A549 treated with GW870086 at 1 μM for 4 hours (cell line): ENCODE measurements at places on chromosomes 11 and 22. TPM values are rescaled to one million over a fixed set of nuclear protein-coding genes. Genes with fewer than 3 reads are reported as not detected.

The XKR3 gene
- not detected in 5 replicates for total RNA-seq

The RANBP1 gene
- 269 to 301 TPM (median 292 TPM) in 5 replicates for total RNA-seq

The TRIM66 gene
- total RNA-seq = 1.5 to 2.7 TPM (median 1.6 TPM) in 5 replicates

The RASD2 gene
- total RNA-seq = 0.80 to 1.1 TPM (median 0.95 TPM) in 5 replicates

The PAK1 gene
- total RNA-seq = 19.7 to 24.1 TPM (median 22.6 TPM) in 5 replicates

The MEI1 gene
- 0.53 TPM in 1 of 5 replicates, not detected in the others for total RNA-seq

The APOBEC3B gene
- 26.1 to 31.0 TPM (median 29.1 TPM) in 5 replicates for total RNA-seq

The KLHL22 gene
- total RNA-seq = 7.0 to 11.2 TPM (median 10.2 TPM) in 5 replicates

The P2RY2 gene
- total RNA-seq = 12.8 to 15.3 TPM (median 13.1 TPM) in 5 replicates

The GDPD4 gene
- total RNA-seq = not detected in 5 replicates

The CCDC82 gene
- 17.2 to 21.2 TPM (median 19.0 TPM) in 5 replicates for total RNA-seq

The SLC22A25 gene
- total RNA-seq = not detected in 5 replicates

The TIGD3 gene
- 0.40 to 0.94 TPM (median 0.87 TPM) in 5 replicates for total RNA-seq

The TMEM25 gene
- 0.40 to 0.67 TPM (median 0.59 TPM) in 5 replicates for total RNA-seq

The ARHGEF17 gene
- total RNA-seq = 7.4 to 13.3 TPM (median 12.5 TPM) in 5 replicates

The XRRA1 gene
- 4.4 to 6.1 TPM (median 5.4 TPM) in 5 replicates for total RNA-seq

The DDTL gene
- total RNA-seq = 1.1 to 2.2 TPM (median 1.7 TPM) in 5 replicates

The OR5B21 gene
- total RNA-seq = not detected in 5 replicates

The CATSPER1 gene
- 0.89 to 1.8 TPM (median 1.5 TPM) in 5 replicates for total RNA-seq

The DDI1 gene
- not detected in 5 replicates for total RNA-seq

The CCDC15 gene
- 0.29 to 0.67 TPM (median 0.52 TPM) in 5 replicates for total RNA-seq
